SIG-M5 (cell line): ENCODE measurements at places on chromosomes 11 and 22.

DNA sequence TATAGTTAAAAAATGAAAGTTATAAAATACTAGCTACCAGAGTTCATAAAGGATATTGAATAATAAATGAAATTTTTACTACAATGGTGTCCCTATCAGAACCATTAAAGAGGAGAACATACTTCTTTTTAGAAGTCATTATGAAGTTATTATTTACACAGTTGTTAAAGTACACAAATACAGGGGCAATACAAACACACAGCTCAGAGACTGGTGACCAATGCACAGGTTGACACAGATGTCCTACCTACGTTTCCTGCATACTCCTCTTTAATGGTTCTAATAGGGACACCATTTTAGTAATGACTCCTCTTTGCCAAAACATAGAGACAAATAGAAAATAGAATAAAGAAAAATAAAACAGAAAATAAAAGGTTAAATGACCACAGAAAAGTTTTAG is 10.1 kb downstream of the NLRP10 start:
- no peak for DNase-seq

DNA sequence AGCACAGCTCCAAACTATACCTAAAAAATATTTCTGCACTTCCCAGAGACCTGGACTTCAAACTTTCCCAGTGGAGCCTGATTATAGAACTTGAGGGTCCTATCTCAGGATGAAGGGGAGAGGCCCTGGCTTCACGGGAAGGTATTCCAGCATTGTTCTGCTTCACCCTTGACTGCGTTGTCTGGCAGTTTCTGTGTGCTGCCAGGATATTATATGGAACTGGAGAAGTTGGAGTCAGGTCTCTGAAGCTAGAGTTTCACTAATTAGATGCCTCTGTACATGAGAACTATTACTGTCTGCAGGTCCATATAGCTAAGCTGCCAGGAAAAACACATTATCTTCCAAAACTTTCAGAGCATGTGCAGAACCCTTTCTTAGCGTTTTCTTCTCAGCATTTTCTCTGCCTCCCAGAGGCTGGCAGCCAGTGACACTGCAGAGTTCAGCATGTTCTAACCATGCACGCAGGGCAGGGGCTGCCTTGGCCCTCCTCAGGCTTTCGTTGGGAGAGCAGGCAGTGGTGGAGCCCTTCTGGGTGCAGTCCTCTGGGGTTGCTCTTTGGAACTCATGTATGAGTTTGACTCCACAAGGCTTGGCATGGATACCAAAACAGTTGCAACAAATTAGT is 99.3 kb downstream of the CWC15 start:
- DNase-seq: no peak

- DNase-seq: no peak
Observed at GRCh38 chr11:47328449-47329390, 23.8 kb downstream of the MYBPC3 start.

DNA sequence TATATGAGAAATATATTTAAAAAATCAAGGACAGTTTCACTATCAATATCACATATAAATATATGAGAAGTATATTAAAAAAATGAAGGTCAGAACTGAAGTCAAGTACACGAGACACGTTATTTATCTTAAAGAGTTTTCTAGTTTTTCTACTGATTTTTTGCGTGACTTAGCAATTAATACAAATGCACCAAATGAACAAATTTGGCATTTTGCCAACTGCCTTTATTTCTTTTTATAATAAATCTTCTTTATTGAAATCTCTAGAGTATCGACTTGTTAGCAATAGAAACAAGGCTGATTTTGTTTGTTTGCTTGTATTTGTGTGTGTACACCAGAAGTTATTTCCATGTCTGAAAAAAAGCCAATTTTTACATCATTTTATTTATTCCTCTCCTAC is 1684.7 kb upstream of the RAG2 start:
- DNase-seq: no peak

GRCh38 chr11:13358596-13359270 is 81.1 kb downstream of the BMAL1 start:
- no peak for DNase-seq

- DNase-seq: no peak
Observed at GRCh38 chr11:95682552-95682951, 107.0 kb downstream of the FAM76B start.

GRCh38 chr11:121596195-121597155 is 143.7 kb upstream of the SORL1-AS1 start:
- no peak for DNase-seq

DNA sequence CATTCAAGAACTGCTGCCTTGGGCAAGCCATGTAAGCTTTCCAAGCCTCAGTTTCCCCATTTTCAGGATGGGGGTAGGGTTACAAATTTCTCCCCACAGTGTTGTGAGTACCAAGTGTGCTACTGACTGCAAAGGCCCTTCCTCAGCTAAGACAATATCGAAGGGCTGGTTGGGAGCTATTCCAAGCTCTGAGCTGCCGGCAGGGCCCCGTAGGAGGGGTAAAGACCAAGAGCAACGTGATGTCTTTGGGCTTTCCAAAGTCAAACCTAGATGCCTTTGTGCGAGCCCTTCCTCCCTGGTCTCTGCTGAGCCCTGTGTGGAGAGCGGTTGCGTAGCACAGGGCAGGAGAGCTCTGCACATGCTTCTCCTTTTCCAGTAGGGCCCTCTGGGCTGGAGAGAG is 29.3 kb downstream of the PKNOX2 start:
- DNase-seq: no peak

DNA sequence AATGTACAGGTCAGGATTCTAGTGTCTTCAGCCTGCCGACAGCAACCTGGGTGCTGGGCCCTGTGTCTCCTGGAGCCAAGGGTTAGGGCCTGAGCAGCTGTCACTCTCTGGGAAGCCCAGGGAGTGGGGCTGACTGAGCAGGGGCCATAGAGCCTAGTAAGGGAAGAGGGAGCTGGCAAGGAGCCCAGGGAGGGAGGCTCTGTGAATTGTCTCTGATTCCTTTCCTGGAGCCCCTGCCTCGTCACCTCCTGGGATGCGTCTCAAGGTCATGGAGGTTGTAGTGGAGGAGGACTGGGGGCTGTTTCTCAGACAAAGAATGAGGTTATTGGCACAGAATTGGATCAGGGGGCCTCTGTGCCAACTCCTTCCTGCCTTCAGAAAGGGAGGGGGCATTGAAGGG is 11.8 kb downstream of the SOX10 start:
- no peak for DNase-seq

DNA sequence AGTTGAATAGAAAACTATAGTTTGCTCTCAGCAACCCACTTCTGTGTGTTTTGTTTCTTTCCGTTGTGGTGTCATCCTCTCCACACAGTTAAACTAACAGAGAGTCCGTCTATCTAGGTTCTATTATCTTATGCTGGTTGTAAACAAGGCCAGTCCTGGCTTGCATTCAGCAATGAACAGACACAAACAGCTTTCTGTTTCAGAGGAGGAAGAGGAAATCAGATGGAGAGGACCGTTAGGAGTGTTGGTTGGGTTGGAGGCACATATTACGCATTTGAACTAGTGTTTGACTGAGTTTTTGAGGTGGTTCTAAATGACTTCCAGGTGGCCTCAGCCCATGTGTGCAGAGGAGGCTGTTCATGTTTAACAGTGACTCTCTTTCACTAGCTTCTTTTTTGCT is 129.5 kb upstream of the SORL1-AS1 start:
- no peak for DNase-seq

- no peak for DNase-seq
Observed at GRCh38 chr11:115085461-115086210, 407.3 kb downstream of the NXPE2 start.

GRCh38 chr11:15933886-15934625 is 422.3 kb downstream of the SOX6 start:
- DNase-seq: no peak

DNA sequence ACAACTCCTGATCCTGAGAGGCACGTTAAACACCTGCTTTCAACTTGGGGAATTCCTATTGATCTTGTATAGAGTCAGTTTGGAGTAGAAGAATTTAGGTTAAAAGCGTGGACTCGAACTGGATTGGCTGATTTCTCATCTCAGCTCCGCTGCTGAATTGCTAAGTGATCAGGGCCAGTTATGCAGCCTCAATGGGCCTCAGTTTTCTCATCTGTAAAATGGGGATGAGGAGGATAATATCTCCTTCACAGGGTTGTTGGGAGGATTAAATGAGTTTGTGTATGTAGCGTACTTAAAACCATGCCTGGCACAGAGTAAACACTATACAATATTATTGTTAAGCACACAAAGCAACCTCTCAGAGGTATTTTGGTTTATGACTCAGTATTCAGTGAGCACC is 53.2 kb upstream of the HEPHL1 start:
- DNase-seq: no peak

GRCh38 chr11:131544591-131544990 is 174.2 kb downstream of the NTM start:
- no peak for DNase-seq

GRCh38 chr11:43825217-43825816 is 55.3 kb upstream of the ALKBH3 start:
- DNase-seq: no peak

DNA sequence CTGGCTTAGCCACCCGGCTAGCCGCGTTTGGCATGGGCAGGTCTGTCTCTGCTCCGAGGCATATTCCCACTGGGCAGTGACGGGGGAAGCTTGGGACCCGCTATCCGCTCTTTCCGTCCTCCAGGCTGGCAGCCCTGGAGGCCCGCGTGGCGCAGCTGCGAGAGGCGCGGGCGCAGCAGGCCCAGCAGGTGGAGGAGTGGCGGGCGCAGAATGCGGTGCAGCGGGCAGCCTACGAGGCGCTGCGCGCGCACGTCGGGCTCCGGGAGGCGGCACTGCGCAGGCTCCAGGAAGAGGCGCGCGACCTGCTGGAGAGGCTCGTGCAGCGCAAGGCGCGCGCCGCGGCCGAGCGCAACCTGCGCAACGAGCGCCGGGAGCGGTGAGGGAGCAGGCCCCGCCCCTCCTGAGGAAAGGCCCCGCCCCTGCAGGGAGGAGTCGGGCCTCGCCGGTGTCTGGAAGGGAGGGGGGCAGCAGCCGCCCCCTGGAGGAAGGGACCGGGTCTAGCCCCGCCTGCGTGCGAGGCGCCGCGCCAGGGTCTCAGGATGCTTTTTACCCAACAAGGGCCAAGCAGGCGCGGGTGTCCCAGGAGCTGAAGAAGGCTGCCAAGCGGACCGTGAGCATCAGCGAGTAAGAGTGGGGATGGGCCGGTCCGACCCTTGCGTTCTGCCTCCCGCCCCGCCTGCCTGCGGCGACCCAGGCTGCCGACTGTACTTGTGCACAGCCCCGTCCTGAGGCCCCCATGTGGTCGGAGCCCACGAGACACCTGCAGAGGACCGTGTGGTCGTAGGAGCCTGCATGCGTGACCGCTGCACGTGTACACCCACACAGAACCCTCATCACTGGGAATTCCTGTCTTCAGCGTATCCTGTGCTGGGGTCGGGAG is 7.9 kb downstream of the ATG16L2 start:
- no peak for DNase-seq

GRCh38 chr11:106621484-106621883 is 396.8 kb downstream of the GUCY1A2 start:
- DNase-seq: no peak

DNA sequence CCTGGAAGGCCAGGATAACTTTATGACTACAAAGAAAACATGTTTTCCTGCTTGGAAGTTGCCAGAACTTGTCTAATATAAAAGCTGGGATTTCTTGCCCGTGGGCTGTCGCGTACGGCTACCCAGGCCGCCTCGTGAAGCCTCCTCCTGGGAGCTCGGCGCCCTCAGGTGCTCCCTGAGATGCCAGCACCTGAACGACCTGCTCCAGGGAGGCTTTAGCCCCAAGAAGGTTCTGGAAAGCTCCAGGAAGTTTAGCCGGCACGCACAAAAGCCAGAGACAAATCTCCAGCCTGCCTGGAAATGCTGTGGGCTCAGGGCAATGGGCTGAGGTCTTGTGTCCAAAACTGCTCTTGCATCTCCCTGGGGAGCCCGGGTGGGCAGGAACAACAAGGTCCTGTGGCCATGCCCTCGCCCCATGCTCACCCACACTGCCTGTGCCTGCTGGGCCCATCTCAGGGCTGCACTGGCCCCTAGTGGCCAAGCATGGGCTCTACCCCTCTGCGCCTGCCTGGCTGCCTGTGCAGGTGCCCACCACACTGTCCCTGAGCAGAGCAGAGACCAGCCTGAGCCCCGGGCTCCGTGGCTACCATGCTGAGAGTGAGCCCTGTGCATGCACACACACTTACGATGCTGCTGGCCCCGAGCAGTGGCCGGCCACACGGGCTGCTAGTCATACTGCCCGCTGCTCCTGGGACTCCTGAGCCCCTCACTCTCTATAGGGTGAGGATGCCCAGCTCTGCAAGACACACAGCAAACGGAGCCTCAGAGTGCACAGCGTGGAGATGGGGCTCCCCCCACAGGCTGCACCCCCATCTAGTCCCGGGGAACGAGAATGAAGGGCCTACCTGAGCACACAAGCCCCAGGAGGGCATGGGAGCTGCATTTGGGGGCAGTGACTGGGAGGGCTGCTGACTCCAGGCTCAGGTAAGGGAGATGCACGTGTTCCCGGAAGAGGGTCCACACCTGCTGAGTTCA is 4.9 kb upstream of the CELSR1 start:
- DNase-seq: no peak

- no peak for DNase-seq
Observed at GRCh38 chr11:428295-428694, 13.5 kb upstream of the SIGIRR start.

DNA sequence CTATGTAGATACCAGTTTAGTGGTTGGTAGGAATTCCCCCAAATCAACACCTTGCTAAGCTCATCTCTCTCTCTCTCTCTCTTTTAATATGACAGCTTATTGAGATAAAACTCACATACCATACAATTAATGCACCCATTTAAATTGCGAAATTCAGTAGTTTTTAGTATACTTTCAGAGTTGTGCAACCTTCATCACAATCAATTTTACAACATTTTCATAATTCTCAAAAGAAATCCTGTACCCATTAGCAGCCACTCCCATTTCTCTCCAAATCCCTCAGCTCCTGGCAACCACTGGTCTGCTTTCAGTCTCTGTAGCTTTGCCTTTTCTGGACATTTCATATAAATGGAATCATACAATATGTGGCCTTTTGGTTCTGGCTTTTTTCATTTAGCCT is 13.3 kb downstream of the NNMT start:
- no peak for DNase-seq

GRCh38 chr11:61598374-61598773 is 17.5 kb upstream of the SYT7 start:
- DNase-seq: no peak

- no peak for DNase-seq
Observed at GRCh38 chr11:124277804-124278203, 21.6 kb downstream of the OR8G5 start.

GRCh38 chr11:81579339-81579738 is 1154.3 kb downstream of the FAM181B start:
- DNase-seq: no peak
